Kasumi-1 (cell line): ENCODE measurements at places on chromosomes 3 and 15.

GRCh38 chr3:8648909-8649741 is 4.5 kb upstream of the SSUH2 start:
- no peak for DNase-seq

GRCh38 chr3:12705981-12706380 is 42.1 kb upstream of the RAF1 start:
- no peak for DNase-seq

GRCh38 chr3:30081904-30082303 is 524.5 kb upstream of the TGFBR2 start:
- no peak for DNase-seq

- no peak for DNase-seq
Observed at GRCh38 chr15:100642950-100643338, 40.6 kb downstream of the ASB7 start.

GRCh38 chr3:32821686-32822296 is 4.0 kb downstream of the TRIM71 start:
- DNase-seq = no peak

DNA sequence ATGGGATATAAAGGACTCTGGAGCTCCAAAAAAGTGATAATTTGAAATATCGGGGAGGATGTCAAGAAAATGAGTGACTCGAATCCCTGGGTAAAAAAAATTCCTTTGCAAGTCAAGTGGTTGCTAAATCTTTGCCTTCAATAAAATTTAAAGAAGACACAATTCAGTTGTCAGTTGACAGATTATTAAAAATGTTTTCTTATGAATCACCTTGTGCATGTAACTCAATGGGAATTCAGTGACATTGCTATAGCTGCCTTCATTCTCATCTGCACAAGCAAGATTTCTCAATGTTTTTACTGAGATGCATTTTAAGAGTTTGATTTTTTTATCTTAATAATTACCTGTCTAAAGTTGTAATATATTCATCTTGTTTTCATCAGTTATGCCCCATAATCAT is 264.0 kb upstream of the IL12A start:
- DNase-seq = no peak
